ENCODE measurements at places on chromosomes 4 and X.

DNA sequence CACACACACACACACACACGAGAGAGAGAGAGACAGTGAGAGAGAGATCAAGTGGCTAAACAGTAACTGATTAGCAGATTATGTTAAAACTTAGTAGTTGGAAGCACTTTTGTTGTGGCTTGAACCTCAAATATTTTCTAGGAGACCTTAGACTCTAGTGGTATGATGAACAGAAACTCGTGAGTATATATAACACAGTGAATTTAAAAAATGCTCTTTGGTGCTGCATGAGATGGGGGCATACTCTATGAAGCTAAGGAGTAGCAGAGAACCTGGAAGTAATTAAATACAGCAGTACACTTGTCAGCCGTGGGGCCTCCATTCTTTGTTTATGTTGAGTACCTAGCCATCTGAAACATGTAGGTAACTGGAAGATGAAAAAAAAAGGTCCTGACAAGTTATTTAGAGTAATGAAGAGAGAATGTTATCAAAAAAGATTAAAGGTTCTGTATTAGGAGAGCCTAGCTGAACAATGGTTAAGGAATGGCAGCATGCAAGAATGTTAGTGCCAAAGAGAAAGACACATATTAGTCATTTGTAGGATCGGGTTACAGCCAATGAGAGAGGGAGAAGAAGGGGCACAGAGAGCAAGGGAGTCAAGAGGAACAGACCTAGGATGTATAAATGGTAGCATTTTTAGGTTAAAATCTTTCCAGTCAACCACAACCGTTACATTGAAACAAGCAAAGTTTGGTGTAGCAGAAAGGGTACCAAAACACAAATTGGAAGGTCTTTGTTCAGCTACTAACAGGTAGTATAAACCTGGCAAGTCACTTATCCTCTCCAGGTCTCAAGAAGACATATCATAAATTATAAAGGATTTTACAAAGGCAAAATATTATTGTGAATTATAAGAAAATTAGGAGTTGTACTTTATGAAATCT is 316.7 kb upstream of the DIPK2B start:
- no peak for DNase-seq

DNA sequence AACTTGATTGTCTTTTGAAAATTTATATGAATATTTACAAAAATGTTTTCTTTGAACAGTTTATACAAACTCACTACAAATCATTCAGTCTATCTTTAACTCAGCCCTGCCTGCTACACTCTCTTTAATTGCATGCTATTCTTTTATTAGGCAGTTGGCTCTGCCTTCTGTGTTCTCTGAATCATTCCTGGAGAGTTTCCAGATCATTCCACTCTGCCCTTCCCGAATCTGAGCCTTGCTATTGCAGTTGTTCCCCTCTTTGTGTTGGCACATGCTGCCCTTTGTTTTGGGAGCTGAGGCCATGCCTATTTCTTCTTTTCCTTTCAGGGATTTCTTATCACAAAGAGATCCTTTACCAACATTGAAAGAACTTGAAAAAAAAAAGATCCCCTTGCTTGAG is 8.7 kb upstream of the TECRL start:
- no peak for DNase-seq

- DNase-seq, result no peak
Measured at GRCh38 chrX:133913658-133914388, 71.6 kb downstream of the GPC3 start.

- no peak for DNase-seq
Measured at GRCh38 chr4:110073053-110073845, 125.2 kb downstream of the ELOVL6 start.

- no peak for DNase-seq
Measured at GRCh38 chr4:14168919-14169318, 541.4 kb upstream of the BOD1L1 start.

DNA sequence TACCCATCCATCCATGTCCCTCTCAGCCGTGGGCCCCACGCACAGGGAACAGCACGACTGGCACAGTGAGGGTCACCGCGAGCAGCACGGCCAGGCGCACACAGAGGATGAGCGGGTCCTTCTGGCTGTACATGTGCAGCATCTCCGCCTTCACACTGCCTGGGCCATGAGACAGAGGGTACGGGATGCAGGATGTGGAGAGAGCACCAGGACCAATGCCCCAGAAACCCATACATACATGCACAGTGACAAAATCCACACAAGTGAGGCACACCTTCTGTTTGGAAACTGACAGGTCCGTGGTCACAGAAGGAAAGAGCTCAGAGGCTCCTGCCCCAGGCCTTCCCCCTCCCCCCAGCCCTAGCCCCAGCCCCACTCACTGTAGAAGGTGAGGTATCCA is 9.5 kb downstream of the SLC38A5 start:
- no peak for DNase-seq

DNA sequence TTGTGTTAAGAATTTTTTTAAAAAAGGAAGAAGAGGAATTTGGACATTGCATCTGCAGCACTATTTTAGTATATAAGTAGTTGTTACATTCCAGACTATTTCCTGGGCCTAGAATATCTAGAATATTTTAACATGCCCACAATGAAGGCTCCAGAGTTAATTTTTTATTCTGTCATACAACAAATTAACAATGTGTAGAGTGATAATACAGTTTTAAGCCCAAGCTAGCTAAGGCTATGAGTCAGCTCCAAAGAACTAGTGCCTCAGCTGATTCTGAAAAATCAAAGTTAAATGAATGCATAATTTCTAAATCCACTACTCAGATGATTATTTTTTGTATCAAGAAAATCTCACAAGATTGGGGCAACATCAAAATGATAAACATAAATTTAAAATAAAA is 231.4 kb downstream of the PRDM5 start:
- DNase-seq, result no peak

DNA sequence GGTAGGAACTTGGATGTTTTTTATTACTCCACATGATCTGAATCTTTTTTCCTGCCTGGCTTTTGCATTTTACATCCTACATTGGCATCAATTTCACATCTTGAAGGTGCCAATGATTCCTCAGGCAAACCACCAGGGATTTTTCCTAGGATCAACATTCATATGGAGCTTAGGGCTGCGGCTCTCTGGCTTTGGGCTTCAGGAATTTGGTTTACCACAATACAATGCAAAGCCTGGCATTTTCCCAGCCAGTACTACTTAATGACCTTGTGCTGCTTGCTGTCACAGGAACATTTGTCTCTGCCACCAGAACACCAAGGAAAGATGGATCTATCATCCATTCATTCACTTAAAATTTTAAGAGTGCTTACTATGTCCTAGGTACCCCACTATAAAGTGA is 180.7 kb downstream of the PDGFC start:
- DNase-seq, result no peak

- no peak for DNase-seq
Measured at GRCh38 chr4:183289688-183290087, 30.4 kb downstream of the CLDN22 start.

- no peak for DNase-seq
Measured at GRCh38 chrX:107117993-107118321, 665 bp downstream of the RBM41 start.

GRCh38 chr4:45692131-45692735 is 431.6 kb downstream of the GABRG1 start:
- DNase-seq, result no peak

DNA sequence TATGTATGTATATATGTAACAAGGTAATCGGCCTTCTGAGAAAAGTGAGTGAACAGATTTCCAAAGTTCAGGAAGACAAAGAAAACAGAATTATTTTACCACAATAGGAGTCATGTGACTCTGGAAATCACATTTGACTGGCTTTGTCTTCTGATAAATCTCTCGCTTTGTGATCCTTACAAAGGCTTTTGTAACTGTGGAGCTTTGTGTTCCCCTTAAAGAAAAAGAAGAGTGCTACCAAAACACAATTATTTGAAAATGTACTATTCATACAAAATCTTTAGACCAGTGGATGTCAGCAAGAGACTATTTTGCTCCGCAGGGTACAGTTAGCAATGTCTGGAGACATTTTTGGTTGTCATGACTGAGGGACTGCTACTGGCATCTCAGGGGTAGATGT is 238.8 kb downstream of the LDB2 start:
- DNase-seq, result no peak

GRCh38 chr4:83221897-83222441 is 62.6 kb downstream of the COQ2 start:
- no peak for DNase-seq
